ENCODE measurements at places on chromosomes 1 and 21.

DNA sequence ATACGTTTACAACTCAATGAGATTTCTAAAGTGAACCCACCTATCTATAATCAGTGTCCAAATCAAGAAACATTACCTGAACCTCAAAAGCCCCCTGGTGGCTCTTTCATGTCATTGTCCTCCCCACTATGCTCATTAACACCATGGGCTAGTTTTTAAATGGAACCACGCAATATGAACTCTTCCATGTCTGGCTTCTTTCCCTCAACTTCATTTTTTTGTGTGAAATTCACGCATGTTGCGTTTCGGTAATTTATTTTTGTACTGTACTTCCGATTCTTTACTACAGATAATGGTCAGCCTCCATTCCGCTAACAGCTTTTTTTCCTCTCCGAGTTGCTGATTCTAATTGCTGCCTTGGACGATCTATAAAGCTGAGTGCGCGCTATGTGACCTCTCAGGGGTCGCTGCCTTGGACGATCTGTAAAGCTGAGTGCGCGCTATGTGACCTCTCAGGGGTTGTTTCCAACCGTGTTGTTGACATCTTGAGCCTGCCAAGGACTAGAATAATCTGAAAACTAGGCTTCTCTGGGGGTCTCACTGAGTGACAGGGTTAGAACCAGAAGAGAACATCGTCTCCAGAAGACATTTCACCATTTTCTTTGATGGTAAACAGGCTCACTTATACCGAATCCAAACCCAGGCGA is 1.1 kb upstream of the CACYBP start:
- DNase-seq: no peak

DNA sequence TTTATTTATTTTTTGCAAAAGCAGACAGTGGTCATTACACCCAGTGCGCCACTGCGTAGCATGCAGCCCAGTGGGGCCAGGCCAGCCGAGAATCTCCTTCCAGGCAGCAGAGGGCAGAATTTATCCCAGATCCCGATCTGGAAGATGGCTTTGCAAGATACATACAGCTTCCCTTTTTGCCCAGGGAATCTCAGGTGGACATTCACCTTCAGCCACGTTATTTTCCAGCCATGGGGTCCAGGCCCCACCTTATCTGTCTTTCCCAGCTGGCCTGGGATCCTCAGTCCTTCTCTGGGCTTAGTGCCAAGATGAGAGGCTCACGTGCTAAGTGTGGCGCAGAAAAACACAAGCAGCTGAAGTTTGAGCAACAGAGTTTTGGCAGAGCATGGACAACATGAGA is 123.6 kb downstream of the AJAP1 start:
- DNase-seq: no peak

DNA sequence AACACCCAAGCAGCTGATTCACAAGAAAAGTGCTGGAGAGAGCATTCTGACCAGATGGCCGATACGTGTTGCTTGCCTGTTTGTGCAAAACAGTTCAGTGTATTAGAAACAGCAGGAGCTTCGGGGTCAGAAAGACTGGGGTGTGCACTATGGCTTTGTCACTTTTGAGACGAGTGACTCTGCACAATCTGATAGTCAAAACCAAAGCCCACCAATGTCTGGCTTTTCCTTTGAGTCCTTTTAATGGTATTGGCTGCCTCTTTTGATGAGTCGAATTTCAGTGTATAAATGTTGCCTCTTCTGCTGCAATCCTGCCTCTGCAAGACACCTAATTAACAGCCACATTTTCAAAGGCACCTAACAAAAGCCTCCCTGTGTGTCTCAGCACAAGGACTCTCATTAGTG is 444.6 kb downstream of the AJAP1 start:
- DNase-seq: no peak

GRCh38 chr1:104408268-104408667 is 658.6 kb downstream of the AMY1C start:
- DNase-seq: no peak

DNA sequence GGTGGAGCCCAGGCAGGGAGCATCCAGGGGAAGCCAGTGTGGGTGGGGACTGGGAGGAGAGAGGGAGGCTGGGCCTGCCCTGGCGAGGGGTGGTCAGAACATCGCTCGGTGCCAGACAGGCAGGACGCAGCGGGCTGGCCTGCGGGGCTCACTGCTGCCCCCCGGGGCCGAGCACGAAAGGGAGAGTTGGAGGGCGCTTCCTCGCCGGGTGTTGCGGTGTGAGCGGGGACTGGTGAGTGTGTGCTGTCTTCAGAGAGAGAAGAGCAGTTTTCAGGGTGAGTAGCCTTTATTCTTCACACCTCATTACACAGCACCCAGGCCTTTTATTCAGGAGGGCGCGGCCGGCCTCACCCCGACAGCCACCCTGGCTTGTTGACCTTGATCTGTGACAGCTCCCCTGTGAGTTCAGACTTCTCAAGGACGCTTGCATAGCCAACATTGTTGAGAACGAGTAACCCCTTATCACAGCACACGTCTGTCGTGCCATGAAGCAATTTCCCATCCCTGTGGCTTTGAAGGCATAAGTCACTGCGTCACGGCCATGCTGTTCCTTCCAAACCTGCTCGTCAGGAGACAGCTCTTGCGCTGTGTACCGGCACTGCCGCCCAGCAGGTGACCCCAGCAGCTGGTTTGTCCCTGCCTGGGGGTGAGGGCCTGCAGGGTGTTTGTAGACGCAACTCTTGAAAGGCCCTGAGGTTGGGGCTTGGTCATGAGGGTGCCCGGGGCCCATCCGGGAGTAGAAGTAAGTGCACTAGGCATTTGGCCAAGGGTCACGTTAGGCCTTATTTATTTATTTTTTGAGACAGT is 54.6 kb downstream of the PRKCZ start:
- DNase-seq: no peak

All from activated CD8-positive, alpha-beta memory T cell treated with anti-CD3 and anti-CD28 coated beads for 24 hours (primary cell).